ENCODE measurements at places on chromosomes 11 and 22.

DNA sequence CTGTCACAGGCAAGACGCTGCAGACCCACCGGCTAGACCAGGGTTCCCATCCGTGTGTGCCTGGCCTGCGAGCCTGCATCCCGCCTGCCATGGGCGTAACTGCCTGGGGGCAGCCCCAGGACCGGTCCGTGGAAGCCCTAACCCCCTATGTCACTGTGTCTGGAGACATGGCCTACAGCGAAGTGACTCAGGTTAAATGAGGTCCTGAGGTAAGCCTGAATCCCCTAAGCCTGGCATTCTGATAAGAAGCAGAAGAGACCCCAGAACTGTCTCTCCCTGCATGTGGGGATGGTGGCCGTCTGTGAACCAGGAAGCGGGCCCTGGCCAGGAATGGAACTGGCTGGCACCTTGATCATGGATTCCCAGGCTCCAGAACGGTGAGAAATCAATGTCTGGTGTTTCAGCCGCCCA, 570.1 kb downstream of the BRD1 start:
- peak; percentile 54 for DNase-seq

GRCh38 chr11:122645847-122646246, 9.7 kb upstream of the UBASH3B start:
- no peak for DNase-seq

DNA sequence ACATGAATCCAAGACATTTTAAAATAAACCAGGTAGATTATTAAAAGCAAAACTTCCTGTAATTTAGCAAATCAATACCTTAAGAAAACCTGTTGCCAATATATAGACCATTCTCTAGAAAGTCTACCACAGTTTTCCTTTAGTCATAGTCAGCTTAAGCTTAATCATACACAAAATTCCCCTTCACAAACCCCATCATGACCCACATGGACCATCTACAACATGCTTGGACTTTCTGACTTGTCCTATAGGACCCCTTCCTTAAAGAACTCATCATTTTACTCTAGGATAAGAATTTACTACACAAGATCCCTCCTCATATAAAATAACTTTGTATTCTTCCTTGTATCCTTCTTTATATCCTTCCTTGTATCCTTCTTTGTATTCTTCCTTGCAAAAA, 16.2 kb upstream of the RNASEH2C start:
- no peak for DNase-seq

- no peak for DNase-seq
Observed at GRCh38 chr22:48577014-48577690, 1250.5 kb downstream of the BRD1 start.

DNA sequence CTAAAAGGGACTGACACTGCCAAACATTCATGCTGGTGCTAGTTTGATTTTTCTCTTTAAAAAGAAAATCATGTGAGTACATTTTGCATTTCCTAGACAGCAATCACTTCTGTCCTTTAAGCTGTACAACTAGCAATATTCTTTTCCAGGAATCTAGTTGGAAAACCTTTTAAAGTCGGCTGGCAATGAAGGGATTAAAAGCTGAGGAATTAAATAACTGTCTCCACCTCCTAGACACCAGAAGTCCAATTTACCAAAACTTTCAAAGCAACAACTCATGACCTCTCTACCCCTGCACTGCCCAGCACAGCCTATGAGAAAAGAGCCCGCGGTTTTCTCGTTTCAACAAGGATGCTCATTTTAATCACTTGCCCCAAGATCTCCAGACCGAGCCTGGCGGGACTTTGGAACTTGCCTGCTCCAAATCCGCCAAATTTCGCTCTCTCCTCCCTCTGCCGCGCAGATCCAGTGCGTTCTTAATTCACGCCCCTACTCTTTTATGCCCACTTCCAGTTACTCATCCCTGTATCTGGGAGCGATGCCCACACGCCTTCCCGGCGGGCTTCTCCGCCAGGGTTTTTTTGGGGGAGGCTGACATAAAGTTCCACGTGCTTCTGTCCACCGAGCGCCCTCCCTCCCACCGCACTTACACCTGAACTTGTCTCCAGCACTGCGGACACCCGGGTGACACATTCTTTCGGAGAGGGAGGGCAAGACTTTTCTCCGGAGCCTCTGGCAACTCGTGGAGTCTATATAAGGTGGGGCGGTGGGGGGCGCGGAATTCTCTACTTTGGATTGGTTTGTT, 2.5 kb downstream of the MPPED2 start:
- no peak for DNase-seq

- no peak for DNase-seq
Observed at GRCh38 chr11:107573438-107573837, 7.9 kb upstream of the ALKBH8 start.

DNA sequence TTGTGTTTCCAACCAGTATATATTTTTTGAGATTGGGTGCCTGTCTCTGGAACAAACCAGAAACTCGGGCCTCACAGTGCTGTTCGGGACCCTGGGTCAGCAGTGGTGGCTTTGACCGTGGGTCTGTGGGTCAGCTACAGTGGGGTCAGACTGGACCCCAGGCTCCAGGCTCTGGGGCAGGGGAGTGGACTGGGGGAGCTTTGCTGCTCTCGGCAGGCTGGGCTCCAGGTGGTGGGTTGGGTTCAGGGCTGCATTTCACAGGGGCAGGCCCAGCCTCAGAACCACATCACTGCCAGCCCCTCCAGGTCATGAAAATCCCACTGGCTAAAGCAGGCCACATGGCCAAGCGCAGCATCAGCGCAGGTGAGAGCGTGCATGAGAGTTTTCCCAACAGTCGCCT, 1279.3 kb downstream of the BRD1 start:
- no peak for DNase-seq

- no peak for DNase-seq
Observed at GRCh38 chr11:126053415-126054286, 9.0 kb downstream of the CDON start.

DNA sequence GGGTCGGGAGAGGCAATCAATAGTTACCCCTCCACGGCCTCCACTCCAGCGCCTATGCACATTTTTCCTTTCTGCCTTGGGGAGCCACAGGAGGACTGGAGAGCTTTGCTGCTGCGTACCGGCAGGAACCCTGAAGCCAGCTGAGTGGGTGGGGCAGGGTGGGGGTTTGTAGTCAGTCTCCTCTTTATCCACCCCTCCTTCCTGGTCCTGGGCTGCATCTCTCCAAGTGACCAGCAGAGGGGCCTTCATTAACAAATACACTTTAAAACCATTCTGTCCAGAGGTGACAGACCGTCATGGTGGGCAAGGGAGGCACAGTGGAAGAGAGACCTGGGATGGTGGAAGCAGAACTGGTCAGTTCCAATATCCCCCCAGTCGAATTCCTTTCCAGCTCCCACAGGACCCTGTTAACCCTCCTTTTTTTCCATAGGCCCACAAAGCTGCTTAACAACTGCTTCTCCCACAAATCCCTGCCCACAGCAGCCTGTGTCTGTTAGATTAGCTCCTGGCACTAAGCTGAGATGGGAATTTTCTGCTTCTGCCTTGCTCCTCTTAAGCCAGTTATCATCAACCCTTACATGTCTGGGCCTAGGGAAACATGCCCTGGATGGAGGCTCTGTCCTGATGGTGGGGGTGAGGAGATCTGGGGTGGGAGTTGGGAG, 3.9 kb upstream of the ABCG4 start:
- peak; percentile 72 for DNase-seq

- no peak for DNase-seq
Observed at GRCh38 chr11:95898782-95899181, 25.1 kb downstream of the MTMR2 start.

GRCh38 chr11:95972060-95972459, 48.2 kb upstream of the MTMR2 start:
- no peak for DNase-seq

GRCh38 chr11:34647131-34647530, 26.2 kb downstream of the EHF start:
- no peak for DNase-seq

GRCh38 chr11:19905280-19905853, 192.7 kb downstream of the NAV2 start:
- DNase-seq: no peak

DNA sequence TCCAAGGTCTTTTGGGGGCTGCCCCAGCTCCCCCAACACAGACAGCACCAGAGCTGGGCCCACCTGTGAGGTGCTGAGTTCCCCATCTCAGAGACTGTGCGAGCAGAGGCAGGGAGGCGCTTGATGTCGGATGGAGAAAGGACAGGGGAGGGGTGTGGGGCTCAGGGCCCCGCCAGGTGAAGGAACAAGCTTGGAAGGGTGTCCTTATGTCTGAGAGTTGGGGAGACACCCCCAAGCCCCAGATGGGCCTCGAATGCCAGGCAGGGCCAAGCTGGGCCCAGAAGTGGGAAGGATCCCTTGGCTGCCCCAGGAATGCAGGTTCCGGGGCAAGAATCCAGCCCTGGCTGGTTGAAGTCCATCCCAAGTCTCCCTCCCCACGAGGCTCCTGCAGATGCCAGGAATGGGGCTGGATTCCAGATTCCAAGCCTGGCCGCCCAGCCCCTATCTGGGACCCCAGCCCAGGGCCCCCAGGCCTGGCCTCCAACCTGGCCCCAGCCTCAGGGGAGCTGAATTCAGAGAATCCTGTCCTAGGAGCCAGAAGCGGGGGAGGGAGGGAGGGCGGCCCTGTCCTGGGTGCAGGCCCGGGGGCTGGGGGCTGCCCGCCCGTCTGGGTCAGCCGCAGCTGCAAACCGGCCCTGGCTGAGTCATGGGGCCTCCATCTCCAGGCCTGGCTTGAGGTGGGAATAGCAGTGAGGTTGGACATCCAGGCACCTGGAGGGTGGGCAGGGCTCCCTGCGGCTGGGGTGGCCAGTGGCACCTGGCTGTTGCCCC, 50.9 kb downstream of the CDKN1C start:
- DNase-seq: no peak

GRCh38 chr11:74773476-74773875, 24.8 kb downstream of the RNF169 start:
- DNase-seq: no peak

- peak; percentile 56 for DNase-seq
Observed at GRCh38 chr11:69666752-69667536, 8.2 kb downstream of the LTO1 start.

GRCh38 chr11:118715837-118716260, 36.4 kb upstream of the TREH start:
- DNase-seq: no peak

DNA sequence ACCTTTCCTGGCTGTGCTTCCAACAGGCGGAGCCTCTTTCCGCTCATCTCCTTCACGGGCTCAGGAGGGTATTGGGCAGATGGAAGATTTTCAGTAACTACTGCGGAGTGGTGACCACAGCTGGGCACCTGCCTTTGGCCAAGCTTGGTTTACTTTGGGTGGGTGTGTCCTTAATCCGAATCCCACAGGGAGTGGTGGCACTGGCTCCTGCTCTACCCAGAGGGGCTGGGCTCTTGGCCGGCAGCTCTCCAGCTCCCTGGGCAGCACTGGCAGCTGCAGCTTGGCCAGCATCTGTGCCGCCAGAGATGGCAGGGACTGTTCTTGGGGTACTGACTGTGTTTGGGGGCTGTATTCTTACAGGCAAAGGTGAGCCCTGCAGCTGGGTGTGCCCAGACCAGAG, 29.8 kb downstream of the BID start:
- no peak for DNase-seq

GRCh38 chr11:44208976-44209603, 100.8 kb downstream of the ALX4 start:
- DNase-seq: no peak

DNA sequence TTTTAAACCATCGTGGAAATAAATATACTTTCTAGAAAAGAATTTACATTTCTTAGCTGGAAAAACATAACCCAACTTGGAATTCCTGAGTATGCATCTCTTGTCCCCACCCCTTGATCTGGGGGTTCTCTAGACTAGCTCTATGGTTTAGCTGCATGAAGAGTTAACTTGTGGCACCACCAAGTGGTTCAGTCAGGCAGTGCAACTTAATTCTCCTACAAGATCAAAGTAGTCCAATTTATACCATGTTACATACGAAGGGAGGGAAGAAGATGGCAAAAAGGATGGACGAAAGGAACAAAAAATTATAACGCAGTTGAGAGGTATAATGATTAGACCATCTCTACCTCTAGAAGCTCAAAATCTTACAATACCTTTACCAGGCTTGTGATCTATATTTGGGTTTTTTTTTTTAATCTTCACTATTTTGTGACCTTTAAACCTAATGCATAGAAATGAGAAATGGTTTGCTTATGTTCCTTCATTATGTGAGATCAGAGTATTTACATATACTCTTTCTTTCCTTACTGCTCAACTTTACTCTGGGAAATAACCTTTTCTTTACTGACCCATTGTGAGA, 28.5 kb upstream of the ALKBH3 start:
- peak; percentile 80 for DNase-seq

- DNase-seq: no peak
Observed at GRCh38 chr11:13046637-13047570, 37.8 kb downstream of the RASSF10 start.

- DNase-seq: no peak
Observed at GRCh38 chr11:93844568-93844967, 5.8 kb downstream of the VSTM5 start.

All from activated effector memory CD4-positive, alpha-beta T cell treated with anti-CD3 and anti-CD28 coated beads, Interleukin-2, amount 50 U/mL, for 16 hours (primary cell).